Stimulated activated CD4-positive, alpha-beta T cell treated with anti-CD3 and anti-CD28 coated beads, Interleukin-4, amount 100 ng/mL, for 24 hours (primary cell): ENCODE measurements at places on chromosomes 7 and 10.
A peak's percentile ranks its signal among the peaks of the same experiment; 100 is the strongest.

- peak; percentile 72 for DNase-seq
Observed at GRCh38 chr10:100997360-100998182, 2.0 kb upstream of the LZTS2 start.

DNA sequence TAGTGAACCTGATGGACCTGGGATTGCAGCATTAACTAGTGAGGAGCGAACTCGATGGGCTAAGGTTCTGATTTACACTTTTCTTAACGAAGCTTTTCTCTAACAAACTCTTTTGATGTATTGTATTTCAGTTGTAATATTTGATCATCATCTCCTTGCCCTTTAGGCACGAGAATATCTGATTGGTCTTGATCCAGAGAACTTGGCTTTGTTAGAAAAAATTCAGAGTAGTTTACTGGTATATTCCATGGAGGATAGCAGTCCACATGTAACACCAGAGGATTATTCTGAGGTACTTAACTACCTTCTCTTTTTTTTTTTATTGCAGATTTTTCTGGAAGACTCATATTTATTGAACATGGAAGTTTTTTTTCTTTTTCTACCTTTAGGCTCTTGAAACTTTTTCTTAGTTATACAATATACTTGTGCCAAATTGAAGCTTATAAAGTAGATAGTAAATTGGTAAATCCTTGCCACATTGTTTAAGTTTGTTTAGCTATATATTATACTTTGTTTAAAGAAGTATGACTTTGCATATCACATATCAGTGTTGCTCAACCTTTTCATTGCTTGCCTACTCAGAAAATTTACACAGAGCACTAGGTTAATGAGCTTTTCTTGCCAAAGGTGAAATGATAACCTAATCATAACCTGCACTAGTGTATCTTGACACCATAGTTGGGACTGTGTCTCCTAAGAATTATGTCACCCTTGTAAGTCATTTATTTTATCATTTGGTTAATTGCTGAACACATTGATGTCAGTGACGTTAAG, 30.4 kb downstream of the CROT start:
- DNase-seq = no peak

DNA sequence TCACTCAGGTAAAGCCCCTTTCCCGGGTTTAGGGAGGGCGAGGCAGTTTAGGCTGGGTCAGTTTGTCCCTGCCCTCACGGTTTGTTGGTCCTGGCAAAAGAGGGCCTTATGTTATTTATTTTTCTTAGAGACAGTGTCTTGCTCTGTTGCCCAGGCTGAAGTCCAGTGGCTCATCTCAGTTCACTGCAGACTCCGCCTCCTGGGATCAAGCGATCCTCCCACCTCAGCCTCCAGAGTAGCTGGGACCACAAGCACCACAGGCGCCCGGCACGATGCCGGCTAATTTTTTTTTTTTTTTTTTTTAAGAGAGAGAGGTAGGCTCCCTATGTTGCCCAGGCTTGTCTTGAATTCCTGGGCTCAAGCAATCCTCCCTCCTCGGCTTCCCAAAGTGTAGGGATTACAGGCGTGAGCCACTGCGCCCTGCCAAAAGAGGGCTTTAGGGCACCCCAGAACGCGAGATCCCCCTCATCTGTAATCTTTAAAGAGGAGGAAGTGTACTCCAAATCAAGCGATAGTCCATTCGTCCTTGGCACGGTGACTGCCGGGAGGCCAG, 626 bp upstream of the BMS1 start:
- peak; percentile 7 for DNase-seq

- DNase-seq = no peak
Observed at GRCh38 chr7:36091874-36092176, 61.2 kb upstream of the EEPD1 start.

- DNase-seq = no peak
Observed at GRCh38 chr7:13748998-13749397, 240.5 kb downstream of the ETV1 start.

DNA sequence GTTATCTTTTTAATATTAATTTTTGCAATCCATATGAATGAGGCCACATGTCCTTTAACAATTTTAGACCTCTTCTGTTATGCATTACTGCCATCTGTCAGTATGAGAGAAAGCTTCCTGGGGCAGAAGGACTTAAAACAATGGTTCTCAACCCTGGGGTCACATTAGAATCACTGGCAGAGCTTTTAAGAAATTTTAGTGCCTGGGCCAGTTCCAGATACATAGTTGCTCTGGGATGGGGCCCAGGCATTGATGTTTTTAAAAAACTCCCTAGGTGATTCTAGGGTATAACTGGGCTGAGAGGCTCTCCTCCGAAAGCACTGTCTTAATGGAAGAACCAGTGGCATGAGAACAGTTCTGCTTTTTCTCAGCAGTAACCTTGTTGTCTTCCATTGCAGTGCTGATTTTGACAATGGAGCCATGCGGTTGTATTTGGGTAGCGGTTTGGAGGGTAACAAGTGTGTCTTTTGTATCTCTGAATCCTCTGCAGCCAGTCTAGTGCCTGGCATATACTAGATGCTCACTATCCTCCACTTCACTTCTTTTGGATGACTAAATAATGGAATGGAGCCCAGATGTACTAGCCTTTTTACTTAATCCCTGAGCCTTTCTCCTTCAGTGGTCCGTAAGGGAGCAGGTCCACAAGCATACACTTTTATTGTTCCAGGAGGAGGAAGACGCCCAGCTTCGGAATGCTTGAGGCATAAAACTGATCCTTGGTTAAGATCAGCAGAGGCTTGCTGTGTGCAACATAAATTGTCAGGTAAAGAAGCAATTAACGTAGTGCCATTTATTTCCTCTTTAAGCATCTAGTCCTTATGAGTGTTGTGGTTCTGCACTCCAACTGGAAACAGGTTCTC, 227.1 kb downstream of the AUTS2 start:
- DNase-seq = no peak

GRCh38 chr10:63520500-63521415, at the start of gene REEP3:
TSS of gene REEP3 (plus strand) at chr10:63521401. CDS start at chr10:63521546, 145 bp downstream.
- DNase-seq = peak; percentile 44

- DNase-seq = no peak
Observed at GRCh38 chr7:35596061-35596460, 98.9 kb downstream of the HERPUD2 start.

GRCh38 chr10:6843481-6843881, 263.4 kb upstream of the PRKCQ start:
- DNase-seq = no peak

- DNase-seq = no peak
Observed at GRCh38 chr10:70943841-70944466, 55.6 kb upstream of the PCBD1 start.

- DNase-seq = no peak
Observed at GRCh38 chr7:113268757-113269156, 150.4 kb upstream of the SMIM30 start.

- no peak for DNase-seq
Observed at GRCh38 chr7:155993420-155994278, 181.4 kb upstream of the SHH start.

- DNase-seq = peak; percentile 54
Observed at GRCh38 chr10:7410301-7410861, 453 bp downstream of the SFMBT2 start.

DNA sequence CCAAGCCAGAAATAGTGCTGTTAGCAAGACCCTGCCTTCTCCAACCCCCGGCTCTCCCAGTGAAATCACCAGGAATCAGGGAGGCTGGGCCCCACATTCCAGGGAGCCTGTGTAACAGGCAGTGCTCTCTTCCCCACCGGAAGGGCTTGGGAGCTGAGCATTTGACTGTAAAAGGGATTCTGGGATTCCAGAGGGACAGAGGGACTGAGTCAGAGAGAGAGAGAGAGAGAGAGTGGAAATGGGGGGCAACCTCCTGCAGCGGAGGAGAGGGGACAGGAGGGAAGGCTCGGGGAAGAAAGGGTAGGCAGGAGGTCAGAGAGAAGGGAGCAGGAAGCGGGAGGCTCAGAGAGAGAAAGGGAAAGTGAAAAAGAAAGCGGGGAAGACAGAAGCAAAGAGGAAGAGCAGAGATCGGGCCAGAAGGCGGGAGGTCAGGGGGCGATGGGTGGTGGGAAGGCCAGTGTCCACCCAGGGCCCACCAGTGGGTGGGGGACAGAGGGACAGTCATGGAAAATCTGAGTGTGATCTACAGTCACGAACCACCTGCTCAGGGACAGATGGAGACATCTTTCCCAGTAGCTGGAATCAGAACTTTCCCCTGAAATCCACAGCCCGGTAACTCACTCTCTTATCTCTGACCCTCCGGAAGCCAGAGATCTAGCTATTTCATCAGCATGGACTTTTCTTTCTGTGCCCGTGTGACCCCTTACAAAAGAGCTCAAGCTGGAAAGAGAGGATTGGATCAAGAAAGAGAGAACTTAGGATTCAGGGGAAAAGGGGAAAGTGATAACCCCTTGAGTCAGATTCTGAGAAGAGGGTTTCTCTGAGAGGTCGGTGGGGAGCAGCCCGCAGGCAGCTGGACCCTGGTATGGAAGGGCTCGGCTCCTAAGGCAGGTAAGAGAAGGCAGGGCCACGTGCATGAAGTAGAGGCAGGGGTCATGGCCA, 4.6 kb upstream of the SERPINE1 start:
- no peak for DNase-seq

- no peak for DNase-seq
Observed at GRCh38 chr10:67607472-67607871, 88.5 kb downstream of the CTNNA3 start.
